ENCODE measurements at places on chromosomes 13 and 19.

DNA sequence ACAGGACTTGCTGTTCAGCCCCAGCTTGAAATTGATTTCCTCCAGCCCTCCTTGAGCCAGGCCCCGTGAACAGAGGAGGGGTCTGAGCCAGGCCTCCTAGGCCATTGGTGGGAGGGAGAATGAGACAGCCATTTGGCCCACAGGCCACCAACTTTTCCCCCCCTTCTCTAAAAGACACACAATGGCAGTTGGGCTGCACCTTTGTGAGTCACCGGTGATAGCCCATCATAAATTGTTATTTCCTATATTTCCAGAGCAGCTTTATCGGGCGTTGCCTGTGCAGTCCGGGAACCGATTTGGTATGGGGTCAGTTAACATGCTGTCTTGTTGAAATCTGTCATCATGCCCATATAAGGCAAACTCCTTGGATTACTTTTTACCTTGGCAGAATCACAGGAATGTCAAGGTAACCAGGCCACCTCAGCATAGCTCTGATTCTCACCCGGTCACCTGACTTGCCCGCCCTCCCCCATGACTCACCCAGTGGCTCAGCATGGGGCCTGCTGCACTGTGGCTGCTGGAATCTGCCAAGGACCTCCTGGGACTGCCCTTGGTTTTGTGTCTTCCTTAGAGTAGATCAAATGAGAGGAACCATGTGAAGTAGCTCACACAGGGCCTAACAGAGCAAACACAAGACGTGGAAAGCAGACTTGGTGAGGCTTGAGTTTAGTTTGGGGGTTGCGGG, 36.1 kb downstream of the ACTN4 start:
- DNase-seq, result peak; percentile 42

DNA sequence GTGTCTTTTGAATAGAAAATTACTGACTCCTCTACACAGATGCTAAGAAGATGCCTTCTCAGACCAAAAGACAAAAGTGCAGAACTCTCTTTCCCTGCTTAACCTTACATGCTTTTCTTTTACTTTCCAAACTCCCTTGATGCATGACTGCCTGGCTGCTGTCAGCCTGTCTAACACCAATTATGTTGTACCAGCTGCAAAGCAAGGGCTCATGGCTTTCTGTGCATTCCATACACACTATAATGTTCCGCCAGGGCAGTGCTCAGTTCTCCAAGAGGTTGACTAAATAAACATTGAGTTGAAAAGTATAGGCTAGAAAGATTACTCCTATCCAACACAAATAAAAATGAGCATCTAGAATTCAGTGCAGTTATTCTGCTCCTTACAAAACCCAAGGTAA, 330.4 kb upstream of the NBEA start:
- DNase-seq, result no peak

DNA sequence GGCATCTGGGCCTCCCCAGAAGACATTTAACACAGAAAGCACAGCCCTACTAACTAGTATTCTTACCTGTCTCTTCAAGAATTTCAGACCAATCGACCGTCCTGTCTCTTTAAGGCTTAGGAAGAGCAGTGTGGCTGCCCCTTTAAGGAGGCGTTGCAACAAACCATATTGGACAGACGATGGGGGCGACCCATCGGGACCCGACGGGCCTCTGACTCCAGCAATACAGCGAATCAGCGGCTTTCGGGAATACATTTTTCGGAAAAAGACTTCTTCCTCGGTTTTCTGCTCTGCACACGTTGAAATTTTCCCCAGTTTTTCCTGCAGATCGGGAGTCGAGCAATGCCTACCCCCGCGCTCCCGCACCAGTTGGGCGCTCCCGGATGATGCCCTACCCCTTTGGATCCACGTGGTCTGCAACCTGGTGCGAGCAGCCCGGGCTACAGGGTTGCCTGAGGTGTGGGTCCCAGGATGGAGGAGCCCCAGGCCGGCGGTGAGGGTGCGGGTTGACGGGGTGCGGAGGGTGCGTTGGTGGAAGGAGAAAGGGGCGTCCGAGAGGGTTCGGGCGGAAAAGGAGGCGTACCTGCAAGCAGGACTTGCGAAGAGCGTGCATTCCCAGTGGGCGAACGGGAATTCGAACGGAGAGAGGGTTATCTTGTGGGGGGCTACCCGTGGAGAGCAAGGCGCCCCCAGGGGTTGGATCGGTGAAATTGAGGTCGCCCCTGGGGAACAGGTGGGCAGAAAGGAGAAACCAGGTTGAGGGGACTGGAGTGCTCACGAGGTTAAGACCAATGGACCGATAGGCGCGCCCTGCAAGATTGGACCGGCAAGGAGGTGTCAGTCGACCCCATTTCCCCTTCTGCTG, at the start of gene POLR1G:
Gene POLR1G, plus strand, starts transcription at position 419 of the 865 bp plus-strand sequence. Its CDS starts 53 bp downstream, at position 472.
- peak; percentile 60 for DNase-seq

GRCh38 chr19:7000816-7001215, 20.4 kb downstream of the MBD3L2B start:
- DNase-seq, result no peak

GRCh38 chr13:80083853-80084676, 256.9 kb downstream of the SPRY2 start:
- DNase-seq, result no peak

DNA sequence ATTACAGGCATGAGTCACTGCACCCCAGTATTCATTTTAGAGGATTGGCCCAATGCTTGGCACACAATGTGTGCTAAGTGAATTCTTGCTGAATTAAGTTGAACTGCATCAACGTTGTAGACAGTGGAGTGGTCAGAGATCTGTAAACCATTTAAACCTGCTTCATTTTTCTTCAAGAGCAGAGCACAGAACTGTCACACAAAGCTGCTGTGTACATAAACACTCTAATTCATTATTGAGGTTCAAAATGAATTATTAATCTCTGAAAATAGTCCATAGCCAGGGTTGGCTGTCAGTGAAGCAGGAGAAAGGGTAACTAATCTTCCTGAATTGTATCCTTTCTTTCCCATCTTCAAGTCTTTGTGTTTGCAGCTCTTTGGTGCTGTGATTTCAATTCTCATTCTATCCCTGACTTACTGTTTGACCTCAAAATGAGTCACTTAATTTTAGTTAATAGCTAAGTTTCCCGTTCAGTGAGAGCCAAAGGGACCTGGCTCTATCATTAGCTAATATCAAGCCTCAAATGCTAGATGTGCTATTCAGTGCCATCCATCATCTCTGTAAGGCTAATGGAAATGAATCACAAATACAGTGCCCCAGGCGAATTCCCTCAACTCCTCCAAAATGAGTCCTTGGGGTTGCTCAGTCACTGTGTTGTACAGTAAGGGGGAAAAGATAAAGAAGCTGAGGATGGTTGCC, 77.0 kb upstream of the TSC22D1 start:
- DNase-seq, result no peak

- DNase-seq, result no peak
These were observed 24.7 kb upstream of the SPATA13 start for GRCh38 chr13:24135674-24136300.

DNA sequence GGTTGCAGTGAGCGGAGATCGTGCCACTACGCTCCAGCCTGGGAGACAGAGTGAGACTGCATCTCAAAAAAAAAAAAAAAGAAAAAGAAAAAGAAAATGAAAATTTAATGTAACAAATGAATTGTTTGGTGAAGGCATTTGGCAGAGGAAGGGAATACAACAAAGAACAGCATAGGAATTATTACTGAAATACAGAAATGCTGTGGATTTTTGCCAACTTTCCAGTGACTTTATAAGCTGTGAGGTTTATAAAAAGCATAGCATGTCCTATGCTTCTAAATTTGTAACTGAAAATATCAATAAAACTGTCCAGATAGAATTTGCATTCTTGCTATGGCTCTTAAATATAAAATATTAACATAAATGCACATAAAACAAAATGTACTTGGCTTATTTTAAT, 112.9 kb upstream of the IRS2 start:
- DNase-seq, result no peak

DNA sequence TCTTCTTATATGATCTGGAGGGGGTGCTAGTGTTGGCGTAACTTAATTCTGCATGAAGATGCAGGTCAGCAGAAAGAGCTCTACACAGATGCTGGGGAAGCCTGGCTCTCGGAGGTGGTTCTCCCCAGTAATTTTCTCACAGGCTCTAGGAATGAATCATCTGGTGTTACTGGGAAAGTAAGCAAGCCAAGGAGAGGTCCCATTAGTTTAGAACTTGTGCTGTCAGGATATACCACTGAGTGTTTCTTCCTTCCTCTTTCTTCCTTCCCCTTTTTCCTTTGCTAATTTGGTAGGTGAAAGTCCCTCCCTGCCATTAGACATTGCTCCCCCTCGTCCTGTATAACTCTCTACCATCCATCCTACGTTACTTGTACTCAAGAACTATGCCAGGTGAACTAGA, 68.3 kb downstream of the ATP8A2 start:
- no peak for DNase-seq

- DNase-seq, result no peak
These were observed 2.9 kb upstream of the DMKN start for GRCh38 chr19:35516310-35516709.

Measured in activated CD8-positive, alpha-beta memory T cell treated with anti-CD3 and anti-CD28 coated beads for 1 hour (primary cell).